ENCODE measurements at places on chromosomes 1 and 21. TPM values are rescaled to one million over a fixed set of nuclear protein-coding genes. Genes with fewer than 3 reads are reported as not detected.

The SLC25A34 gene
- 2.2 TPM for total RNA-seq

The CHTOP gene
- total RNA-seq: 149 TPM

DNA sequence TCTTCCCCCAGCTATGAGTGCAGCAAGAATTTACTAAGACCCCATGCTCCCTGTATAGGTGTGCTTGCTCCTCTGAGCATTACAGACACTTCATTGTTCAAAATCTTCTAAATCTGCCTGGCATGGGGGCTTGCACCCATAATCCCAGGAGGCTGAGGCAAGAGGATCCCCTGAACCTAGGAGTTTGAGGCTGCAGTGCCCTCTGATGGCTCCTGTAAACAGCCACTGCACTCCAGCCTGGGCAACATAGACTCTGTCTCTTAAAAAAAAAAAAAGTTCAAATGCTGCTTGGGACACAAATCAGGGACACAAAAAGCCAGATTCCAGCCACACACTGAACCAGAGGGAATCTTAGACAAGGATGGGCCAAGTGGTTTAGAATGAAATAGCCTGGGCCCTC, 3.4 kb upstream of the ACOT7 start:
- no peaks in the 10 kb centered on the region for H3K27me3 ChIP-seq
- no peak for DNase-seq
- no peak overlapping the region for H3K27ac ChIP-seq
- no peak overlapping the region for H3K4me3 ChIP-seq

GRCh38 chr1:6010554-6010953, 18.3 kb upstream of the NPHP4 start:
- no peak overlapping the region for H3K4me3 ChIP-seq
- no peaks in the 10 kb centered on the region for H3K36me3 ChIP-seq
- no peaks in the 10 kb centered on the region for H3K27me3 ChIP-seq
- no peak overlapping the region for H3K27ac ChIP-seq
- H3K4me1 ChIP-seq: peaks cover 12% of the 10 kb centered on the region

- DNase-seq: no peak
- no peaks in the 10 kb centered on the region for H3K4me1 ChIP-seq
- no peak overlapping the region for H3K4me3 ChIP-seq
- H3K27ac ChIP-seq: no peak overlapping the region
- no peaks in the 10 kb centered on the region for H3K36me3 ChIP-seq
- no peaks in the 10 kb centered on the region for H3K27me3 ChIP-seq
Measured at GRCh38 chr1:41851589-41851988, 67.1 kb downstream of the HIVEP3 start.

- H3K4me1 ChIP-seq: no peaks in the 10 kb centered on the region
- no peak for DNase-seq
- no peaks in the 10 kb centered on the region for H3K27me3 ChIP-seq
- no peak overlapping the region for H3K4me3 ChIP-seq
- H3K27ac ChIP-seq: no peak overlapping the region
- no peaks in the 10 kb centered on the region for H3K36me3 ChIP-seq
Measured at GRCh38 chr1:212237651-212238050, 47.6 kb upstream of the PPP2R5A start.

- no peaks in the 10 kb centered on the region for H3K27me3 ChIP-seq
- no peaks in the 10 kb centered on the region for H3K36me3 ChIP-seq
- H3K4me3 ChIP-seq: no peak overlapping the region
- H3K4me1 ChIP-seq: peaks cover under 1% of the 10 kb centered on the region
- no peak overlapping the region for H3K27ac ChIP-seq
- no peak for DNase-seq
Measured at GRCh38 chr1:214445831-214446614, 105.4 kb downstream of the PTPN14 start.

GRCh38 chr1:169133228-169133576, 26.7 kb downstream of the ATP1B1 start:
- no peak for DNase-seq
- H3K27me3 ChIP-seq: no peaks in the 10 kb centered on the region
- H3K36me3 ChIP-seq: no peaks in the 10 kb centered on the region
- no peak overlapping the region for H3K4me3 ChIP-seq
